ENCODE measurements at places on chromosomes 2 and 18.

DNA sequence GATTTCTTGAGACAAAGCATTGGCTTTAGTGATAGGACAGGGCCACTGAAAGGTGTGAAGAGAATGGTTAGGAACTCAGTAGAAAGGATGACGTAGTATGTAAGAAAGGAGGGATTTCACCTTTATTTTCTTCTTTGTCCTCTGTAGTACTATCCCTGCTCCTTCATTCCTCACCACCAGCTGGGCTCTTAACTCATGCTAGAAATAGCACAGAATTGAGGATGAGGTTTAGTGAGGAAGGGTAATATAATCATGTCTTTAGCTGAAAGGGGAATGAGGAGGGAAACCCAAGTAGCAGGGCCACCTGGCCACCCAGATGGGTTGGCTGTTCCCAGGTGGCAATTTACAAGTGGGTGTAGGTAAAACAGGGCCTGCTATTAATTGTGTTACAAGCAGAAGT is 15.2 kb downstream of the ACVR2A start:
- no peak for DNase-seq

- DNase-seq: no peak
Observed at GRCh38 chr2:132975193-132976105, 305.4 kb upstream of the LYPD1 start.

GRCh38 chr2:203960811-203961210 is 24.2 kb downstream of the ICOS start:
- DNase-seq: no peak

DNA sequence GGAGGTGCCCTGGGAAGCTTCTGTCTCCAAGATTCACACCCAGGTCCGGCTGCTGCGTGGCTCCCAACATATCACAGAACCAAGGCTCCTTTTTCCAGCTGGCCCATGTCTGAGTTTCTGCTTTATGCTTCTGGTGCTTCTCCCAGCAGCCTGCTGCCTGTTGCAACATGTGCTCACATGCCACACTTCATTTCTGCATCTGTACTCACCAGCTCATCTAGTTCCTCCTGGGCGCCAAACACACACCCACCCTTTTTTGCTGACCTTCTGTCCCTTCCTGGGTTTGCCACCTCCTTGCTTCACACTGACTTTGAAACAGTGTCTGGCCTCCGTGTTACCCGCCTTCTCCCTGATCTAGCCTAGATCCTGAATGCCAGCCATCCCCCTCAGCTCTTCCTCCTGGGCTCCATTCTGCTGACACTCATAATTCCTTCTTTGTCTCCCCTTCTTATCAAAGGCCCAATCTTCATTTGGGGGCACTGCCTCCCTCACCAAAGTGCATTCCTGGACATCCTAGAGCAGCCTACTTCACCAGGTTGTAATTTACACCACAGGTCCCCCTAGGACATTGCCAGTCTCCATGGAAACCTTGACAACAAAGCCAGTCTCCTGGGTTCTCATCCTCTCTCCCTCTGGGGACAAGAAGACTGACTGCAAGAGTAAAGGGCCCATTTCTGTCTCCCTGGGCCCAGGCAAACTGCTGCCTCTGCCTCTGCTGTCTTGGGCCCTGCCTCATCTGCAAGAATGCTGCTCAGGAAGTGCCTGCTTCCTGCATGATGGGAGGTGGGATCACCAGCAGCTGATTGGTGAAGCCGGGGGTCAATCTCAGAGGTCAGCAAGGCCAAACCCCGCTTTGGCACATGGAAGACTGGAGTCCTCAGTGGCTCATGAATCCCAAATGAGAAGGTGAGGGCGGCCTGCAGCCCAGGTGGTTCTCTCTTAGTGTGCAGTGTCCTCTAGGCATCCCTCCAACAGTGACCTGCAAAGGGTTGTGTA is 13.9 kb upstream of the PROM2 start:
- peak; percentile 32 for DNase-seq

GRCh38 chr2:149808556-149808955 is 221.0 kb upstream of the MMADHC start:
- DNase-seq: no peak

- no peak for DNase-seq
Observed at GRCh38 chr2:131646669-131647297, 119.1 kb downstream of the CCDC74A start.

GRCh38 chr2:9592699-9593098 is 37.1 kb upstream of the ADAM17 start:
- DNase-seq: no peak

GRCh38 chr2:239985356-239985755 is 39.8 kb downstream of the NDUFA10 start:
- DNase-seq: no peak

- no peak for DNase-seq
Observed at GRCh38 chr18:41075212-41075611, 879.8 kb upstream of the PIK3C3 start.

GRCh38 chr18:68918216-68918615 is 120.3 kb downstream of the CCDC102B start:
- no peak for DNase-seq

GRCh38 chr2:152874955-152875354 is 156.5 kb downstream of the ARL6IP6 start:
- DNase-seq: no peak

GRCh38 chr2:61789807-61790602 is 63.9 kb downstream of the FAM161A start:
- no peak for DNase-seq

GRCh38 chr18:8696749-8697211 is 8.6 kb upstream of the MTCL1 start:
- no peak for DNase-seq

GRCh38 chr2:139992078-139992477 is 1211.9 kb upstream of the NXPH2 start:
- DNase-seq: no peak

DNA sequence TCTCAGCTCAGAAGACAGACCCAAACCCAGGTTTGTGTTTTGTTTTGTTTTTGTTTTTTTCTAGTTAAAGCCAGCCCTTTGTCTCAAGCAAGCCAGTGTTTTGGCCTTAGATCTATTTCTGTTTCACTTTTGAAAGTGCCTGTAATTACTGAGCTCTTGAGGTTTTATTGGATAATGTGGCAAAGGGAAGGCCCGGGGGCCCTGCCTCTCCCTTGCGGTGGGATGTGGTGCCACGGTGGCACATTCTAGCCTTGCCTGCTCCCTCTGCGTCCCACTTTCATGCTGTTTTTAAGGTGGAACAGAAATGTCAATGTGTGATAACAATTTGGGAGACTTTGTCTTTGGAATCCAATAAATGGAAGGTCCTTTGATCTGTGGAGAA is 2.5 kb downstream of the HPCAL1 start:
- no peak for DNase-seq

- DNase-seq: no peak
Observed at GRCh38 chr2:63914311-63914710, 72.6 kb downstream of the UGP2 start.

- DNase-seq: no peak
Observed at GRCh38 chr2:241612156-241613016, 24.6 kb downstream of the THAP4 start.
